ENCODE measurements at places on chromosomes 5 and 9. TPM values are rescaled to one million over a fixed set of nuclear protein-coding genes. Genes with fewer than 3 reads are reported as not detected.
A peak's percentile ranks its signal among the peaks of the same experiment; 100 is the strongest.

DNA sequence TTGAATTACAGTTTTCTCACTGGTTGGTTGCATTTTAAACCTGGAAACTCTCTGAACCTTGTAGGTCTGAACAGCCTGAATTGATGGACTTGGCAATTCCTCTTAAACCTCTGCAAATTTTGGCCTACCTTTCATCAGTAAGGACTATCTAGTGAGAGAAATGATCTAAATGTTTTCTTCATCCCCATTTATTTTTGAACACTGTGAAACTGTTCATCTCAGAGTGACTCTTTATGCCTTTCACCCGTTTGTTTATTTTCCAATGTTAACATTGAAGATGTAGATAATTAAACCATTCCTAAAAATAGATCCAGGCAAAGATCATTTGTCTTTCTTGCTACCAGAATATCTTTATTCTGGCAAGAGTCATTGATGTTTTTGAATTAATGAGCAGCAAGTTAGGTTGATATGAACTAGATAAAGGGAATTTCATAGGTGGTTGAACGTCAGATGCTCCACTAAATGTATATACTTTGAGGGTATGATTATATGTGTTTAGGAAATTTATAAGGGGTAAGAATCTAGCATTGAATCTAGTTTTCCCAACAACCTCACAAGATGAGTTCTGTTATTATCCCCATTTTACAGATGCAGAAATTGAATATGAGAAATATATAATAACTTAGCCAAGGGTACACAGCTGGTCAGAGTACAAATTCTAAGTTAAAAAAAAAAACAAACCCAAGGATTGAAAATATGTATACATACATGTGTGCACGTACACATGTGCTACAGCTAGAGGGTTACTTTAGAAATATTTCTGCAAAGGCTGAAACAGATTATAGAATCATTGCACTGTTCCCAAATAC, 3.4 kb downstream of the CPEB4 start:
- no peaks in the 10 kb centered on the region for H3K27me3 ChIP-seq
- peak overlapping the region; percentile 31 for H3K4me3 ChIP-seq
- no peak for DNase-seq
- peaks cover 11% of the 10 kb centered on the region for H3K36me3 ChIP-seq

- no peak for DNase-seq
- H3K27me3 ChIP-seq, result peaks cover 62% of the 10 kb centered on the region
- H3K4me1 ChIP-seq, result peaks cover 4% of the 10 kb centered on the region
- H3K4me3 ChIP-seq, result no peak within 1 kb of the TSS
- H3K36me3 ChIP-seq, result no peaks in the 10 kb centered on the region
- no peak within 1 kb of the TSS for H3K27ac ChIP-seq
Observed at GRCh38 chr9:115117999-115118878, at the start of gene TNC. TSS of gene TNC (minus strand) at chr9:115118157. CDS start at chr9:115091018, 27,139 bp downstream.

DNA sequence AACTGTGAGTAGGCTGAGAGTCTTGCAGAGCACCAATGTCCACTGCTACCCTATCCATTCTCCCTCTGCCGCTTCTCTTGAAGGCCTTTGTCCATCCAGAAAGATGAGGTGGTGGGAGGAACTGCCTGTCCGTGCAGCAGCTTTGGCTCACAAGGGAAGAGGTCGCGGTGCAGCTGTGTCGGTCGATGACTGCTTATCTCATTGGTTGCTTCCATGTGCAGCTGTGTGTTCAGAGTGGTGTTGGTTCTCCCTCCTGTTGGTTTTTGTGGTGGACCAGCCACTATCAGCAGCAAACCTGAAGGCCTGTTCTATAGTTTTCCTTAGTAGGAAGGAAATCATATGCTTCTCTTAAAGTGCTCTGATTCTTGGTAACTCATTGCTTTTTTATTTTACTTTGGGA, 40.7 kb downstream of the SPTAN1 start:
- peaks cover 5% of the 10 kb centered on the region for H3K4me1 ChIP-seq
- no peak overlapping the region for H3K4me3 ChIP-seq
- H3K27ac ChIP-seq, result no peak overlapping the region
- peaks cover 70% of the 10 kb centered on the region for H3K36me3 ChIP-seq

The PROP1 gene
- not detected for total RNA-seq

The ARL10 gene
- total RNA-seq, result 22.3 TPM

GRCh38 chr9:89522261-89522958, 24.5 kb upstream of the SEMA4D start:
- peak; percentile 82 for DNase-seq
- peaks cover 9% of the 10 kb centered on the region for H3K36me3 ChIP-seq
- H3K27me3 ChIP-seq, result no peaks in the 10 kb centered on the region
- peak overlapping the region; percentile 71 for H3K4me3 ChIP-seq
- H3K27ac ChIP-seq, result peak overlapping the region; percentile 100

- H3K4me3 ChIP-seq, result peak within 1 kb of the TSS; percentile 83
- peaks cover 20% of the 10 kb centered on the region for H3K36me3 ChIP-seq
- peak within 1 kb of the TSS; percentile 78 for H3K27ac ChIP-seq
- no peaks in the 10 kb centered on the region for H3K27me3 ChIP-seq
- DNase-seq, result peak; percentile 54
- H3K4me1 ChIP-seq, result peaks cover 8% of the 10 kb centered on the region
Observed at GRCh38 chr9:137550231-137550621, at the start of gene PNPLA7. TSS of gene PNPLA7 (minus strand) at chr9:137550402. CDS start at chr9:137550197, 205 bp downstream.

DNA sequence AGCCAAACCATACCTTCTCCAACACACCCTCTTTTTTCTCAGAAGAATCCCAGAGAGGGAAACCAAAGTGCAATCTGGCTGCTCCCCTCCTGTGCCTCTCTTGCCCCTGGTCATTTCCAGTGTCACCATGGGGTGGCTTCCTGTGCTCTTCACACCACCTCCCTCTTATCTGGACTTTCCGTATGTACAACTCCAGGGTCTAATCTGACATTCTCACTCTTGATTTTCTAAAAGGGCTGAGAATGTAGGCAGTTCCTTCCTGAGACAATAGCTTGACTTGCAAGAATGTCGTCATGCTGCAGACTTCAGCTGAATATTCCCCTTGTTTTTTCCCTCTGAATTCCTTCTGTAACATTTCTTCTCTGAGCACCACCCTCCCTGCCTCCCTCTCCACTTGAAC, 110.2 kb downstream of the FBXL7 start:
- no peaks in the 10 kb centered on the region for H3K27me3 ChIP-seq
- no peak overlapping the region for H3K4me3 ChIP-seq
- no peaks in the 10 kb centered on the region for H3K36me3 ChIP-seq
- H3K4me1 ChIP-seq, result no peaks in the 10 kb centered on the region
- no peak overlapping the region for H3K27ac ChIP-seq

DNA sequence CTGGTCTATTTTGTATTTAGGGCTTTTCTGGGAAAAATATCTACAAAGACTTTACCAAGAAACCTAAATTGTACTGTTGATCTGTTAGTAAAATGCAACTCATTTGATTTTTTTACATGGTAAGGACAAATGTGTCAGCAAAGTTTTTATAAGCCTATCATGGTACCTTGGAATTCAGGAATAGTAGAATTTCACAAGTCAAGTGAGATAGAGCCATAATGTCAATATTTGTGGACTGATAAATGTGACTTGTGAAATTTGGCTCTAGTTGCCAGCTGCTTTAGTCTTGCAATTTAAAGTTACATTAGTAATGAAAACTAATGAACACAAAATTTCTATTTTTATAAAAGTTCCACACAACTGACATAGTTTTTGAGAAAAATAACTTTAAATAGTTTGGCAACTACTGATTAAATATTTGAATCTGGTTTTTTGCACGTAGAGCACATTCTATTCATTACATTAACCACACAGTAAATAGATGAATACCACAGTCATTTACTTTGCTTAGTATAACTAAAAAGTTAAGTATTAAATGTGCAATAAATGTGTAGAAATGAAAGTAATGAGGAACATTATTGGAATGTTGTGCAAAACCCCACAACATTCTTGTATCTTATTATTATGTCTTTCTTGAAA, 41.2 kb upstream of the RIOK2 start:
- H3K36me3 ChIP-seq, result no peaks in the 10 kb centered on the region
- no peak for DNase-seq
- H3K4me1 ChIP-seq, result no peaks in the 10 kb centered on the region

DNA sequence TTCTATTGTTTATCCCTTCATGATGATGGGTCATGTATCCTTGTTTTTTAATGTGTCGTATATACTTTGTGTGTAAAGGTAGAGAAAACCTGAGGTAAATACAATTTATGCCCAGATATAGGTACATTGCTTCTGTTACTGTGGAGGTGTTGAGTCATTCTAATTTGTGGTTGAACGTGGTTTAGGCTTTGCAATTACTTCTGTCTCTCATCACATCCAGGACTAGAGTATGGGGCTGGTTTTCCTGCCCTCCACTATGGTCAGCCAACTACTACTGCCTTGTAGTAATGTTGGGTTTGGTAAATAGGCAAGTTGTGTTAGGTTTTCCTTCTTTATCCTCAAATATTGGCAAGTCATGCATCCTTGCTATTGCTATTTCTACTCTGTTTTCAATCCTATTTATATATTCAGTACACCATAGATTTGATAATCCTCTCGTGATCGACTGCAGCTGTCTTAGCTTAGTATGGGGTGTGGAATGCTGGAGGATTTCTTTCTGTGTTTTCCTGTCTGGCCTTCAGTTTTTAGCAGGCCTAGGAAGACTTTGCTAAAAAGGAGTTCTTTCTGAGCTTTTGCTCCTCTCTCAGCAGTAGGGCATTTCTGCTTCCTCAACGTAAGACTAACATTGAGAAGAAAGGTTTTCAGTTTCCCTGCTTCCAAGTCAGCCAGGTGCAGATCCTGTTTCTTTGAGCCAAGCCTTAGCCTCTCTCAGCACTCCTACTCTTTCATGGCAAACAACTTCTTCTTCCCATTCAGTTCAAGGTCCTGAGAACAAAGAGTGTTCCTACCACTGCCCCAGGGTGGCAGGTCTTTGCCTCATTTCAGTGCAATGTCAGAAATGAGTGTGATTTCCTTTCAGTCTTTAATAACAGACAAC, 844.4 kb upstream of the CDH18 start:
- no peak for DNase-seq
- no peaks in the 10 kb centered on the region for H3K27me3 ChIP-seq
- H3K4me1 ChIP-seq, result no peaks in the 10 kb centered on the region
- no peaks in the 10 kb centered on the region for H3K36me3 ChIP-seq
- no peak overlapping the region for H3K27ac ChIP-seq
- H3K4me3 ChIP-seq, result no peak overlapping the region

GRCh38 chr9:36401164-36401740, 1.2 kb upstream of the RNF38 start:
- peak overlapping the region; percentile 96 for H3K27ac ChIP-seq
- peaks cover 27% of the 10 kb centered on the region for H3K4me1 ChIP-seq
- peaks cover 28% of the 10 kb centered on the region for H3K36me3 ChIP-seq

The CDK5RAP2 gene
- 59.8 TPM for total RNA-seq

DNA sequence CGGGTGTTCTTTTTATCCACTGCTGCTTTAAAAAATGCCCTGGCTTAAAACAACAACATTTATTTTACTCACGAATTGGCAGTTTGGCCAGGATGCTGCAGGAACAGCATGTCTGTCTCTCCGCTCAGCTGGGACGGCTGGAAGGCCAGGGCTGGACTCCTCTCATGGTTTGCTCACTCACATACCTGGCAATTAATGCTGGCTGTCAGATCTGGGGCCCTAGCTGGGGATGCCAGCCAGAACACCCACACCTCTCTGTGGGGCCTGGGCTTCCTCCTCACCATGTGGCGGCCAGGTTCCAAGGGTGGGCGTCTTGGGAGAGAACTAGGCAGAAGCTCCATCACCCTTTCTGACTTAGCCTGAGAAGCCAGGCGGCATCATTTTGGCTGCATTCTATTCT, 189.1 kb upstream of the IL12B start:
- no peaks in the 10 kb centered on the region for H3K36me3 ChIP-seq
- DNase-seq, result no peak
- no peak overlapping the region for H3K4me3 ChIP-seq
- H3K27me3 ChIP-seq, result peaks cover 6% of the 10 kb centered on the region
- H3K4me1 ChIP-seq, result peaks cover 7% of the 10 kb centered on the region
- no peak overlapping the region for H3K27ac ChIP-seq
